ENCODE measurements at places on chromosomes 7 and 10. TPM values are rescaled to one million over a fixed set of nuclear protein-coding genes. Genes with fewer than 3 reads are reported as not detected.

GRCh38 chr7:22350466-22351328 lies 6.3 kb downstream of the RAPGEF5 start:
- no peak overlapping the region for H3K4me3 ChIP-seq
- DNase-seq: no peak
- H3K27me3 ChIP-seq: peaks cover 29% of the 10 kb centered on the region
- no peaks in the 10 kb centered on the region for H3K4me1 ChIP-seq

GRCh38 chr10:42888504-42889095 lies 106.0 kb downstream of the BMS1 start:
- H3K27ac ChIP-seq: no peak overlapping the region
- H3K36me3 ChIP-seq: no peaks in the 10 kb centered on the region
- no peak overlapping the region for H3K4me3 ChIP-seq
- peaks cover 33% of the 10 kb centered on the region for H3K27me3 ChIP-seq

GRCh38 chr7:29282819-29283414 lies 88.3 kb downstream of the CHN2 start:
- DNase-seq: no peak
- H3K36me3 ChIP-seq: no peaks in the 10 kb centered on the region
- no peak overlapping the region for H3K4me3 ChIP-seq

DNA sequence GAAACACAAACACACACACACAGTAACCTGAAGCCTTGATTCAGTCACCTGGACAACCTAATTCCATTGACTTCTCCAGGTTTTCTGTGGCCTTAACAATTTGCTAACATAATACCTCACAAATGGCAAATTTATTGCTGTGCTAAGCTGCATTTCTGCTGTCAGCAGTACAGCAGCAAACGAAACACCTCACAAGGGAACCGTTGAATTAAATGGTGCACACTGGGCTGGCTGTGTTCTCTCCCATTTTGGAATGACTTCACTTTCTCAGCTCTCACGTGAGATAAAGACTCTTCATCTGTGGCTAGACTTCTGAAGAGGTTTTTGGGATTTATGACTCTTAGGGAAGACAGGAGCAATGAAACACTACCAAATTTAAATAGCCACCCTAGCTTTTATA lies 152.5 kb downstream of the GPR158 start:
- no peaks in the 10 kb centered on the region for H3K4me1 ChIP-seq
- H3K4me3 ChIP-seq: no peak overlapping the region
- no peak for DNase-seq
- H3K27me3 ChIP-seq: no peaks in the 10 kb centered on the region
- no peaks in the 10 kb centered on the region for H3K36me3 ChIP-seq
- no peak overlapping the region for H3K27ac ChIP-seq

DNA sequence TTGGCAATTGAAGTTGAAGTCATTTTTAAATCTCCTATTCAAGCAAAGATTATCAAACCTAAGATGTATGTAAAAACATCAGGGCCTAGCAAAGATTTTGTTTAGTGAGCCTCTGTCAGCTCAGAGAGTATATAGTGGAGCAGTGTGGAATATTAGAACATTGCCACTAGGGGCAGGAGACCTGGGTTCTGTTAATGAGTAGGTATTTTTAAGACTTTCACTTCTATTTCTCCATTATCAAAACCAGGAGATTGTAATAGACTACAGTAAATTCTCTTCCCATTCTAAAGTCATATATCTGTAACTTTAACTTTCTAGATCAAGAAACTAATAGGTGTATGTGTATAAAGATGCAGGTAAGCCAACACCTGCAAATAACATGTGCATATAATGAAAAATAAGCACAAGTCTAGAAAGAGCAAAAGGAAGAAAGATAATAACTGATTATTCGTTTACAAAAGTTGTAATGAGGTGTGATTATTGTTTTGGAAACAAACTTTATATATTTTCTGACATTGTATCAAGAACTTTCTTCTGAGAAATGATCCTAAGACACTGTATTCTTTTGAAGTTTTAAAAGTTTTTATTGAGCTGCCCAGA lies 64.4 kb downstream of the KCND2 start:
- H3K4me1 ChIP-seq: no peaks in the 10 kb centered on the region
- no peak for DNase-seq
- H3K27ac ChIP-seq: no peak overlapping the region
- no peaks in the 10 kb centered on the region for H3K27me3 ChIP-seq

GRCh38 chr10:73931767-73932619 lies 21.1 kb downstream of the PLAU start:
- no peak for DNase-seq
- H3K4me3 ChIP-seq: peak overlapping the region; percentile 67
- H3K4me1 ChIP-seq: peaks cover 15% of the 10 kb centered on the region
- H3K36me3 ChIP-seq: peaks cover 2% of the 10 kb centered on the region

The NT5C3A gene
- 82.2 TPM for total RNA-seq

The JCAD gene
- not detected for total RNA-seq

The VGF gene
- not detected for total RNA-seq

The NEURL1 gene
- 1.1 TPM for total RNA-seq
